ENCODE measurements at places on chromosomes 1 and 21. TPM values are rescaled to one million over a fixed set of nuclear protein-coding genes. Genes with fewer than 3 reads are reported as not detected.

DNA sequence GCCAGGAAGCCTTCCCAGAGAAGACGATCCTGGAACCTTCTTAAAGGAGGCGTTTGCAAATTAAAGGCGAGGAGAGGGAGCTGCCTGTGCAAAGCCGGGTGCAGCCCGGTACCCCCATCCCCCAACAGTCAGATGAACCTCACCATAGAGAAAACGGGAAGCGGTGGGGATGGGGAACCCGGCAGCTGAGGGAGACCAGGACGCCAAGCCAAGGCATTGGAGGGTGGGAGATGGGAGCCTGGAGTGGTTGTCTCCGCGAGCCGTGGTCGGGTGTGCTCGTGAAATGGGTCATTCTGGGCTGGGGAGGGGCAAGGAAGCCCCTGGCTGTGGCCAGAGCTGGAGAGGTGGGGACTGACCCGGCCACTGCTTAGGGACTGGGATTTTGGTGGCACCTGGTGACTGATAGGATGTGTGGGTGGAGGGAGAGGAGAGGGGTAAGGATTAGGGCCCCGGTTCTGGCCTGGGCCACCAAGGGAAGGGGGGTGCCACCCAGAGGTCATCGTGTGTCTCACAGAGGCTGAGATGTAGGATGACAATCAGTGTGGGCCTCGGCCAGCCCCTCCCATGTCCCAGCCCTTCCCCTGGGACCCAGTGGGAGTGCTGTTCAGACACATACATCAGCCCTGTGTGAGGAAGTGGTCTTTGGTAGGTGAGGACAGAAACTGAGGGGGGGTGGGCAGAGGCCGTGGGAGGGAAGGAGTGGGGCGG lies 676 bp upstream of the PADI2 start:
- H3K4me1 ChIP-seq, result peaks cover 15% of the 10 kb centered on the region
- no peak overlapping the region for H3K4me3 ChIP-seq
- H3K27ac ChIP-seq, result no peak overlapping the region

DNA sequence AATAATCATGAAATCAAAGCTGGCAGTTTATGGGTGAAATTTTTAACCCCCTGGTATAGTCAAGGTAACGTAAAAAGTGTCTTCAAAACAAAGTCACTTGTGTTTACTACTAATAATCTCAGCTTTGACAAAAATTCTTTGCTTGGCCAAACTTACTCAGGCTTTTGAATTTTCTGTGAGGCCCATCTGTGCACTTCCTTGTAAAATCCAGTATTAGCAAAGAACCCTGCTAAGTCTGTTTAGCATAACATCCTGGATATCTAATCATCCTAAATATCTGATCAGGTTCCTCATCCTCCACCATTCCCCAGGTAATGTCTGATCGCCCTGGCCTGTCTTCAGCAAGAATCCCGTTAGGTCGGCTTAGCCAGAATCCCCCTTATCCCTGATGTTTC lies 3.0 kb downstream of the LYST start:
- H3K36me3 ChIP-seq, result no peaks in the 10 kb centered on the region
- no peaks in the 10 kb centered on the region for H3K27me3 ChIP-seq
- H3K27ac ChIP-seq, result no peak overlapping the region
- H3K4me1 ChIP-seq, result peaks cover 5% of the 10 kb centered on the region
- H3K4me3 ChIP-seq, result no peak overlapping the region
- no peak for DNase-seq

GRCh38 chr1:69952676-69953075 lies 252.7 kb downstream of the LRRC40 start:
- H3K4me3 ChIP-seq, result no peak overlapping the region
- no peaks in the 10 kb centered on the region for H3K36me3 ChIP-seq
- no peaks in the 10 kb centered on the region for H3K27me3 ChIP-seq
- H3K27ac ChIP-seq, result no peak overlapping the region
- H3K4me1 ChIP-seq, result no peaks in the 10 kb centered on the region

GRCh38 chr21:40386294-40386911 lies 460.6 kb downstream of the DSCAM start:
- H3K4me3 ChIP-seq, result no peak overlapping the region
- H3K36me3 ChIP-seq, result no peaks in the 10 kb centered on the region
- no peaks in the 10 kb centered on the region for H3K4me1 ChIP-seq
- no peak overlapping the region for H3K27ac ChIP-seq
- no peak for DNase-seq

DNA sequence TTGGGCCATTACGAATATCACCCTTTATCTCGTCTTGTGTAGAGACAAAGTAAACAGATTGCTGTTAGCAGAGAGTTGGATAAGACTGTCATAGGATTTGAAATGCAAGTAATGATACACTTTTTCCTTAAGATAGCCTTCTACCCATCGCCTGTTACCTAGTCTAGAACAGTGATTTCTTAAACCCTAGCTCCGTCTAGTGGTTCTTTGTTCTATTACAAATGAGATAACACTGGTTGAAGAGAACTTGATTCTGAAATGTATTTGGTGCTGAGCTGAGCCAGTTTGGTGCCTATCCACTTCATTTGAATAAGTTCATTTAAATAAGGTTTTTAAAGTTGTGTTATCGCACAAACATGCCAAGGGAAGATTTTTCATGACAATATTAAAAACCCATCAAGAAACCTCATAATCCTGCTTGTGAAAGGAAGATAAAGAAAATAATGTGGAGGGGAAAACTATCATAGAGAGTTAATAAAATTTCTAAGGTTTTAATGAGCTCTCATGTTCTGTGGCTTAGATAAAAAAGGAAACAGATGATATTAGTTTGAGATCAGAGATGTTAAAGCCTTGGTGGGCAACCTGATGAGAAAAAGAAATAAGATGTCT lies 1.5 kb upstream of the KCNH1 start:
- H3K4me3 ChIP-seq, result no peak overlapping the region
- DNase-seq, result peak; percentile 70
- H3K36me3 ChIP-seq, result no peaks in the 10 kb centered on the region
- H3K27me3 ChIP-seq, result peaks cover 8% of the 10 kb centered on the region

DNA sequence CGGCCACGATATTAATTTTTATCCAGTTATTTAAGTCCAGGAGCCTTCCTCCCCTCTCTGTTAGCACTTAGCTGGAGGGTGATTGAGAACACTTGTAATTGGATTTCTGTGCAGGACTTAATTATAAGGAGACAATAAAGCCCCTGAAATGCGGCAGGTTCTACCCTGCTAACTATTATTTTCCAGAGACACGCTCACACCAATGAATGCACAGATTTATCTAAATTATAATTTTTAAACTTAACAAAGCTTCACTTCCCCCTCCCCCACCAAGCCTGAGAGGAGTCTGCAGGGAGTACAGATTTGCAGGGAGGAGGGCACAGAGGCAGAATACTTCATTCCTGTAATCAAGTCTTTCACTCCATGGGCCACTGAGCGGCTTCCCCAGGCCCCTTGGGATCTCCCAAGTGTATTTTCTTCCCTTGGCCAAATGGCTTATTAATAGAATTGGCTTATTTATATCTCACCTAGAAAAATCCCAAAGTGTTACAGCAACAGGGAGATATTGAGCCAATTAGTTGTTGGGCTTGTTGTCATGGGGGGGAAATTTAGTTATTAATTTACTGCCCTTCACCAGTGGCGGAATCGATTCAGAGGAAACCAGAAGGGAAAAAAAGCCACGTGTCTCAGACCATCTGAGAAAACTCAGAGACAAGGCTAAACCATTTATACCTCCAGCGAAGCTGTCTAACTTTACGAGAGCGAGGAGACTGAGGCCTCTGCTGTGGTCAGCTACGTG lies 99.0 kb upstream of the CD34 start:
- H3K36me3 ChIP-seq, result no peaks in the 10 kb centered on the region
- H3K27ac ChIP-seq, result no peak overlapping the region
- H3K27me3 ChIP-seq, result no peaks in the 10 kb centered on the region
- DNase-seq, result no peak
- H3K4me3 ChIP-seq, result no peak overlapping the region
- H3K4me1 ChIP-seq, result no peaks in the 10 kb centered on the region

DNA sequence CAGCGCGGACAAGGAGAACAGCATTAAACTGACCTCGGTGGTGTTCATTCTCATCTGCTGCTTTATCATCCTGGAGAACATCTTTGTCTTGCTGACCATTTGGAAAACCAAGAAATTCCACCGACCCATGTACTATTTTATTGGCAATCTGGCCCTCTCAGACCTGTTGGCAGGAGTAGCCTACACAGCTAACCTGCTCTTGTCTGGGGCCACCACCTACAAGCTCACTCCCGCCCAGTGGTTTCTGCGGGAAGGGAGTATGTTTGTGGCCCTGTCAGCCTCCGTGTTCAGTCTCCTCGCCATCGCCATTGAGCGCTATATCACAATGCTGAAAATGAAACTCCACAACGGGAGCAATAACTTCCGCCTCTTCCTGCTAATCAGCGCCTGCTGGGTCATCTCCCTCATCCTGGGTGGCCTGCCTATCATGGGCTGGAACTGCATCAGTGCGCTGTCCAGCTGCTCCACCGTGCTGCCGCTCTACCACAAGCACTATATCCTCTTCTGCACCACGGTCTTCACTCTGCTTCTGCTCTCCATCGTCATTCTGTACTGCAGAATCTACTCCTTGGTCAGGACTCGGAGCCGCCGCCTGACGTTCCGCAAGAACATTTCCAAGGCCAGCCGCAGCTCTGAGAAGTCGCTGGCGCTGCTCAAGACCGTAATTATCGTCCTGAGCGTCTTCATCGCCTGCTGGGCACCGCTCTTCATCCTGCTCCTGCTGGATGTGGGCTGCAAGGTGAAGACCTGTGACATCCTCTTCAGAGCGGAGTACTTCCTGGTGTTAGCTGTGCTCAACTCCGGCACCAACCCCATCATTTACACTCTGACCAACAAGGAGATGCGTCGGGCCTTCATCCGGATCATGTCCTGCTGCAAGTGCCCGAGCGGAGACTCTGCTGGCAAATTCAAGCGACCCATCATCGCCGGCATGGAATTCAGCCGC lies 2.5 kb downstream of the S1PR1 start:
- DNase-seq, result no peak
- no peak overlapping the region for H3K4me3 ChIP-seq
- peaks cover 16% of the 10 kb centered on the region for H3K36me3 ChIP-seq
- no peaks in the 10 kb centered on the region for H3K4me1 ChIP-seq

GRCh38 chr1:152761609-152762213 lies 3.9 kb downstream of the KPRP start:
- DNase-seq, result no peak
- H3K4me3 ChIP-seq, result no peak overlapping the region
- H3K27me3 ChIP-seq, result no peaks in the 10 kb centered on the region
- no peaks in the 10 kb centered on the region for H3K36me3 ChIP-seq
- H3K4me1 ChIP-seq, result no peaks in the 10 kb centered on the region

DNA sequence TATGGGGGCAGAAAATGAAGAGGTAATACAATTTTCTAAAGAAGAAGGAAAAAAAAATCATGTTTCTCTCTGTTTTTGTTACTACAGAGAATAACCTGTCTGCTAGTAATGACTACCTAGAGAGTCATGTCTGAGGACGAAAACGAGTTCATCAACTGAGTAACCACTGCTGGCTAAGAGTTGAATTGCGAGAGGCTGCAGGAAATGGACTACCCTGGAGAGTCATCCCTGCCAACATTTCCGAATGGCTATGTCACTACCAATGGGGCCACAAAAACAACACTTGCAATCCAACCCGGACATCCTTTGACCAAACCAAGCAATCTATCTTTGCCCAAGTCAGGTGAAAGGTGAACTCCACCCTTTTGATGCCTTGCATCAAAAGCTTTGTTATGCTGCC lies 120.6 kb downstream of the FCRL5 start:
- no peaks in the 10 kb centered on the region for H3K27me3 ChIP-seq
- no peak overlapping the region for H3K27ac ChIP-seq
- H3K4me1 ChIP-seq, result no peaks in the 10 kb centered on the region
- H3K36me3 ChIP-seq, result no peaks in the 10 kb centered on the region
- H3K4me3 ChIP-seq, result no peak overlapping the region
- peak; percentile 5 for DNase-seq

GRCh38 chr1:241157435-241157834 lies 199.6 kb downstream of the RGS7 start:
- no peak overlapping the region for H3K27ac ChIP-seq
- H3K36me3 ChIP-seq, result no peaks in the 10 kb centered on the region
- no peaks in the 10 kb centered on the region for H3K27me3 ChIP-seq
- no peak overlapping the region for H3K4me3 ChIP-seq

DNA sequence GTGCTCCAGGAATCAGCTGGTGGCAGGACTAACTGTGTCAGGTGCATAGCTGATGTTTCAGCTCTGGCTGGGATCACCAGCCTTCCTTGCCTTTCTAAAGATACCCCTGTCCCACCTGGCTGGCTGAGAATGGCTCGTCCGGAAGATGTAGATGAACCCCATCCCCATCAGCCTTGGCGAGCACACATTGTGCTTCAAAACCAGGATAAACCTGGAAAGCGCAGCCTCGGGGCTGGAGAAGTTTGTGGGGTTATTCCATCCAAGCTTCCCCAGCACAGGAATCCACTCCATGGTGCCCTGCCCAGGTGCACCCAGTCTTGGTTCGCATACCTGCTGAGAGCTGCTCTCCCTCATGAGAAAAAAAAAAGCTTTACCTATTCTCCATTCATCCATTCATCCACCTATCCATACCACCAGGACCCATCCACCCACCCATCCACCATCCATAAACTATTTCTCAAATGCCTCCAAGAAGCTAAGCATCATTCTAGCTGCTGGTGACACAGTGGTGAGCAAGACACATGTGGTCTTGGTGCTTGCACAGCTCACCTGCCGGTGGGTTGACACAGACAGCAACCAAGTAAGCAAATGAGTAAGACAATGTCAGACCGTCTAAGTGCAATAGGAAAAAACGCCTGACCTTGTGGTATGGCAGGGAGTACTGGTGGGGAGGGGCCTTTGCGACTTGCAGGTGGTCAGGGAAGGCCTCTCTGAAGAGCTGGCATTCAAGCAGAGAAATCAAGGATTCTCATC lies 94.0 kb downstream of the DMRTB1 start:
- peaks cover 4% of the 10 kb centered on the region for H3K4me1 ChIP-seq
- H3K4me3 ChIP-seq, result no peak overlapping the region
- DNase-seq, result peak; percentile 45
- peaks cover 2% of the 10 kb centered on the region for H3K36me3 ChIP-seq
- H3K27me3 ChIP-seq, result no peaks in the 10 kb centered on the region

GRCh38 chr1:23772049-23772853 lies 6.0 kb upstream of the PITHD1 start:
- peak; percentile 76 for DNase-seq
- H3K27me3 ChIP-seq, result no peaks in the 10 kb centered on the region
- H3K27ac ChIP-seq, result no peak overlapping the region
- no peak overlapping the region for H3K4me3 ChIP-seq
- 0 out of 2 replicates have a peak, but pooled peaks cover 2% of the 10 kb centered on the region for H3K4me1 ChIP-seq

The TMOD4 gene
- not detected for total RNA-seq

The PIK3CD gene
- 5.0 TPM for total RNA-seq

The FCRL1 gene
- not detected for total RNA-seq

The NES gene
- 46.1 TPM for total RNA-seq

The SPRR2A gene
- total RNA-seq, result not detected

The DCDC2B gene
- not detected for total RNA-seq

The ADORA3 gene
- total RNA-seq, result not detected

The PPIAL4G gene
- not detected for total RNA-seq

The FCRL6 gene
- not detected for total RNA-seq

The AJAP1 gene
- under 0.01 TPM for total RNA-seq

The ADAMTS5 gene
- total RNA-seq, result 1.1 TPM

Data from IMR-90 (cell line).